NCI-H146 (cell line): ENCODE measurements at places on chromosomes 7 and 10.

DNA sequence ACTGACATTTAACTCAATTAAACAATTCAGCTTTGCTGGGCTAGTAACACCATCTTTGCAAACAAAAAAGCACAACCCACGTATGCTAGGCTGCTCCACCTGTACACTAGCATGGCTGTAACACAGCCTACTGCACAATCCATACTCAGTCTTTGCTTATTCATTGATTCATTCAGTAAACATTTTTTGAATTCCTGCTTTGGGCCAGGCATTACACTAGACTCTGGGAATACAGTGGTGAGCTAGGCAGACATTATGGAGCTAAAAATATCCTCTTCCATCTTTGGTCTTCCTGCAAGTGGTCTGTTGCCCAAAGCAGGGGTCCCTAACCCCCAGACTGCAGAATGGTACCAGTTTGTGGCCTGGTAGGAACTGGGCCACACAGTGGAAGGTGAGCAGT is 9.9 kb downstream of the CNNM1 start:
- no peak for DNase-seq

DNA sequence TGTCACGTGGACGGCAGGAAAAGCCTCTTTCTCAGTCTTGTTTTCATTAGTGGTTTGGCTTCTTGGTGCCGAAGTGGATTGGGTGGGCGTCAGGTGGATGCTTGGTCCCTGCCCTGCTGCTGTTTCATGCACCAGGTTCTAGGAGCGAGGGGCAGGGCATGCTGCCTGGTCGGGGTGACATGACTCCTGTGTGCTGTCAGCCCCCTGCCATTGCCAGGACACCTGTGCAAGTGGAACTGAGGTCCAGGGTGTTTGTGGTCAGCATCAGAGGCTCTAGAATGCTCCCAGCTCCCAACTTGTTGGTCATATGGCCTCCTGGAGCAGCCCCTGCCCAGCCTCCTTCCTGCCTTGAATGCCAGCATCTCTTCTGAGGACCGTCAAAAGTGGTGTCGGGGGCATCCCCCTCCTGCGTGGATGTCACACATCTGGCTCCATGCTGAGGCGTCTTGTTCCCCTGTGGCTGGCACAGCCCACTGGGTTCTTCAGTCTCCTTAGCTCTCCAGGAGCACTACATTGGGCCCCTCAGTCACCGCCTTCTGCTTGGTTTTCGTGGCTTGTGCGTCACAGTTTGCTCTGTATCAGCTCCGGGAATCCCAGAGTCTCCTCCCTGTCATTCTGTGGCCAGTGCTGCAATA is 24.8 kb downstream of the ADCY1 start:
- DNase-seq = no peak

DNA sequence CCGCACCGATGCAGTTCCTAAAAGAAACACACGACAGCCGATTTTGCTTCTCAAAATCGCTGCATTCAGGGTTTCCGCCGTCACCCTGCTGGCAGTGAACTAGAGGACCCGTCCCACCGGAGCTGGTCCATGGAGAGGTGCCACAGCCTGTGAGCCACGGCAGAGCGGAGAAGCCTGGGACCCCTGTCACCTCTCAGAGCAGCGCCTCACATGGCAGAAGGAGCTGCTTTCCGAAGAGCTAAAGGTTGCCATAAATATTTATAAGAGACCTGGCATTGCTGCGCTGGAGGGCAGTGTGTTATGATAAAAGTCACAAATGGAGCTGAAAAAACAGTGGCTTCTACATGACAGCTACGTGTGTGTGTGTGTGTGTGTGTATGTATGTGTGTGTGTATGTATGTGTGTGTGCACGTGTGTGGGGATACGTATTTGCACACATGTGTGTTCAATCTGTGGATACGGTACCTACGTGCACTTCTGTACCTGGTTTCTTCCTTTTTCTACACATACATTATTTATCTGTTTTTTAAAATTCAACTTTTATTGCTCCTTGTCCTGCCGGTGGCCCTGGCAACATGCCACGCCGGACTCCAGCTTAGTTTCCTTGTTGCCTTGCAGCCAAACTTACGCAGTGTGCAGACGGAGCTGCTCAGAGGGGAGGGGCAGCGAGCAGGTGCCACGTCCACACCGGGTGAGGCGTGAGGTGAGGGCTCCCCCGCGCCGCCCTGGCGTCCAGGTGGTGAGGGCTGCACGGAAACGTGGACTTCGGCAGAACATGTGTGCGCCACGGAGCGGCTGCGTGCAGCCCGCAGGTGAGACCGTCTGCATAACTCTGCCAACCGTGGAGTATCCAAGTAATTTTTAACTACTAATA is 115.2 kb upstream of the PITRM1 start:
- DNase-seq = peak; percentile 79

GRCh38 chr7:17781491-17782215 is 158.6 kb downstream of the SNX13 start:
- DNase-seq = no peak

DNA sequence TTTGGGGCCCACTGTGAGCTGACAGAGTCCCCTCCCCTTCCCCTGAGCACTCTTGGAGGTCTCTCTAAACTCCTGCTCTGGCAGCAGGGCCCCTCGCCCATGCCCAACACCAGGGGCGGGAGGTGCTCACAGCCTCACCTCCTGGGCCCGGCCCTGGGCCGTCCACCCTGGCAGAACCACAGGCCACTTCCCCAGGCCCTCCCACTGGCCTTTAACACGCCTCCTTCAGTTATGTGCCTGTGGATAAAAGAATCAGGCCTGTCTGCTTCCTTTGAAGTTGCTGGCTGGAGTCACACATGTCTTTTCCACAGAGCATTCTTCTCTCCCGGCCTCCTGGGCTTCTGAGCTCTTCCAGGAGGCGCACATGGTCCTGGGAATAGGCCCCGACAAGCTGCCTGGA is 10.2 kb downstream of the MYL10 start:
- no peak for DNase-seq

GRCh38 chr10:116056445-116057293 is 216.3 kb downstream of the GFRA1 start:
- DNase-seq = no peak

GRCh38 chr7:92837000-92837749 is 802 bp upstream of the CDK6 start:
- DNase-seq = peak; percentile 22

GRCh38 chr10:114239117-114239993 is at the start of gene VWA2:
Gene VWA2, plus strand, starts transcription at chr10:114239254. Its CDS starts 9,460 bp downstream, at chr10:114248714.
- DNase-seq = peak; percentile 83

DNA sequence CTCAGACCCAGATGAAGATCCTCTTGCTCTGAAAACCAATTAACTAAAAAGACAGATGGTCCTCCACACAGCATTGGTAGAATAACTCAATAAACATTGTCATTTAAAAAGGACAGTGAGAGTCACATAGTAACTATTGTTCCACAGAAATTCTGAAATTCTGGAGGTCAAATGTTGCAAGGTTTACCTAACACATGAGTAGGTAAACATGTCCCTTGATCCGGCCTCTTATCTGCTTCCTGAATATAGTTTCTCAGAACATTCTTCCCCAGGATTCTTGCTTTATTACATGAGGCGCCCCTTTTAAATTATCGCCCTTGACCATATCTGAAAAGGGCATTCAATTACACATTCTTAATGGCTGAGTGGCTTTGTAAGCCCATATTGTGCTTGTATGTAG is 270.7 kb downstream of the SEMA3D start:
- DNase-seq = no peak

- DNase-seq = no peak
These were observed 758.0 kb upstream of the LRRTM3 start for GRCh38 chr10:66167816-66168215.

DNA sequence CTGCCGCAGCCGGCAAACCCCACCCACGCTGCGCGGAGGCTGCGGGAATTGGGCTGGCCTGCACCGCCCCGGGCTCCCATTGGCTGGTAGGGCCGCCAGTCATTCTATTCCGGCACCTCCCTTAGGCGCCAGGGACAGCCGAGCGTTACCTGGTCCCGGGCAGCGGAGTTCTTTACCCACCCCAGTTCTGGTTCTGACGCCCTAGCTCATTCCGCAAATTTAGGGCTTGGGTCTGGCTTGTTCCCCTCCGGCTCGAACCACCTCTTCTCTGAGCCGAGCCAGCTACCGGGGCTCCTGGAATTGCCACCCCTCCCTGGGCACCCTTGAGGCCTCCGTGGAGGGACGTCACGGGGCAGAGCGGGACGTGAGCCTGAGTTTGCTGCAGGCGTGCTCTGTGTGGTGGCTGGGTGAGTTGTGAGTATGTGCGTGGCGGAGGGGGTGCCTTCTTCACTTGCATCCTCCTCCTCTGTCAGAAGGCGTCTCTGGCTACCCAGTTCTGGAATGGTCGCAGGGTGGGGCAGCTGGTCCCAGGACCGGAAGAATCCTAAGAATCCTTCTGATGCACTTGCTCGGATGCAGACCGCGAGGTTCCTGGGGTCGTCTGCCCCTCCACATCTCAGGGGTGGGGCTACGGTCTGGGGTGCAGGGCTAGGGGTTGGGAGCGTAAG is at the start of the genes PDZD7 and SFXN3:
Gene PDZD7, minus strand, starts transcription at position 2 of the 668 bp plus-strand sequence. CDS start 910 bp downstream, outside the sequence.
Gene SFXN3, plus strand, starts transcription at position 107 of the 668 bp plus-strand sequence. CDS start 3,461 bp downstream, outside the sequence.
- peak; percentile 89 for DNase-seq

DNA sequence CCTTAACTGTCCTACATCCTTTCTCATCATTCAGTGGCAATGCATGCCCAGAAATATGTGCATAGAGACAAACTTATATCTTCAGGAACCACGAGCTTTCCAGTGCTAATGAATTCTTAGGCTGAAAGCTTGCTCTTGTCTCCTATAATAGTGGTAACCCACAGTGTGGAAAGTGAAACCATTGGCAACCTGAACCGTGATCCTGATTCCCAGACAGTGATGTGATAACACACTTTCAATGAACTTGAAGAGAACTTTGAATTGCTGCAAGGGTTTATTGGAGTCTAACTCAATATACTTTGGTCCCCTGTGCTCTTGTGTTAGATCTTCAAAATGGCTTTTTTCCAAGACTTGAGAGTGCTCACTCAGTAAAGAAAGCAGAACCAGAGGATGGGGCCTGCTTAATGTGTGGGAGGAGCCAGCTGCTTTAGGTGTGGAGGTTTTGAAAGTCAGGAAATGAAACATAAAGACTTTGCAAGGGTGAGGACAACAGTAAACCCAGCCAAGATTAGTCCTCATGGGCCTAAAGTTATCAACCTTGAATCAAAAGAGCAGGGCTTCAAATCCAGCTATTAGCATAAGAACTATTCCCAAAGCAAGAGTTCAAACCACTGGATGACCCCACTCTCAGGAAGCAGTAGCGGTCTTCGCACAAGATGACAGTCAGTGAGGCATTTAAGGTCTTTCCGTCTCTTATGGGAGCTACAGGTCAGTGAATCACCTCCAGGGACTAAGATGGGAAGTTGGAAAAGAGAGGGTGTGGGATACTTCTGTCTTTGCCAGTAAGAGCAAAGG is 332.4 kb upstream of the NRP1 start:
- no peak for DNase-seq

- DNase-seq = no peak
These were observed 28.6 kb downstream of the SMKR1 start for GRCh38 chr7:129530795-129531391.
